ENCODE measurements at places on chromosomes 2 and 18.

DNA sequence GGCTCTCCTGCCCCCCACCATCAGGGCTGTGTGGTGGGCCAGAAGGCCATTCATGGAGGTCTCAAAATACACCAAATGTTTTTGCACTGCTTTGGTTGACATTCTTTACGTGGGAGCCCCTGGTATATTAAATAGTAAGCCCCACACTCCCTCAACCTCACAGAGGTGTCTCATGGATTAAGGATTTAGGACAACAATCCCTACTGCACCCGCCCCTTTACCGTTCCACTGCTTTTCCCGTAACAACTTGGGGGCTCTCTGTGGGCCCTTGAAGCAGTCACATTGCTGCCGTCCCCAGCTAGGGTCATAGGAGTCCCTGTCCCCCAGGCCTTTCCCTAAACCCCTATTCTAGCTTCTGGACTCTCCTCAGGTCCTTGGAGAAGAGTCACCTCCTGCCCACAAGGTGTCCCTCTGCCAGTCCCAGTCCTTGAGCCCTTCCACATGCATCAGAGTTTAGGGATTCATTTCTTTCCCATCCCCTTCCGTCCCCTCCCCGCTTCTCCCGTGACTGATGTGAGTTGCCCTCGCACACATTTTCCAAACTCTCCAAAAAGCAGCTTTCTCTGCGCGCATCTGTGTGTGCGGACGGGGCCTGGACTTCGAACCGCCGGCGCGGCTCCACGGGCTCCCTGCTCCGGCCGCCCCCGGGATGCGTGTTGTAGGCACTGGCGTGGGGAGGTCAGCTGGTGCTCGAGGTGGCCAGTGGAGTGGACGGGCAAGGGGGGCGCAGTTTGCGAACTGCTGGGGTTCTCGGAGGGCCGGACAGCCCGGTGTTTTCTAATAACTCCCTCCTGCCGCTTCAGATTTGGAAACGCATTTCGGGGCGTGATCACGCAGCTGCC lies 84.8 kb downstream of the LYPD1 start:
- DNase-seq, result no peak

- DNase-seq, result no peak
Measured at GRCh38 chr2:218009765-218010139, 7.0 kb upstream of the TNS1 start.

- peak; percentile 28 for DNase-seq
Measured at GRCh38 chr2:168119515-168120141, 127.8 kb downstream of the STK39 start.

GRCh38 chr2:113209011-113209645 lies 35.4 kb downstream of the PSD4 start:
- DNase-seq, result no peak

- peak; percentile 63 for DNase-seq
Measured at GRCh38 chr2:119702918-119703401, 24.0 kb downstream of the TMEM177 start.

DNA sequence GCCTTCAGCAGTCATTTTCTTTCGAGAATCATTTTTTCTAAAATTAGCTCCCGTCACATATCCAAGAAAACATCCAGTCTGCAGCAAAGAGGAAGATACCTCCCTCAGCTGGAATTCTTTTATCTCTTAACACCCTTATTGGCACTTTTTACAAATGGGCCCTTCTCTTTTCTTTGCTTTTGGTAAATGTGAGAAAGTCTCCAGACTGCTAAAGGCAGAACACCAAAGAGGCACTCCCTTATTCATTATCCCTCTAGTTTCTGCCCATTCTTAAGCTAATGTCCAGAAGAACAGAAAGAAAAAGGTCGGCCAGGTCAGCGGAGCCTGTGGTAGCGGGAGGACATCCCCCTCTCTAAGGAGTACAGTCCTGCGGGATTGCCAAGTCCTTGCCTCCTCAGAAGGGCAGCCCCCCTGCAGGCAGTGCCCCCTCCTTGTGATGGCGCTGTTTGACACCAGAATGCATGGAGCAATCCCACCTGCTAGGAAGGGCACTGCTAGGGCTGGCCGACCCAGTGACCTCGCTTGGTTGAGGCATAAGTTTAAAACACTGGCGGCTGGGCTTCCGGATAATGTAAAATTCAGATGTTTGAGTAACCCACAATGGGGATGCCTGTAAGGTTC lies 34.0 kb downstream of the ST6GAL2 start:
- no peak for DNase-seq

DNA sequence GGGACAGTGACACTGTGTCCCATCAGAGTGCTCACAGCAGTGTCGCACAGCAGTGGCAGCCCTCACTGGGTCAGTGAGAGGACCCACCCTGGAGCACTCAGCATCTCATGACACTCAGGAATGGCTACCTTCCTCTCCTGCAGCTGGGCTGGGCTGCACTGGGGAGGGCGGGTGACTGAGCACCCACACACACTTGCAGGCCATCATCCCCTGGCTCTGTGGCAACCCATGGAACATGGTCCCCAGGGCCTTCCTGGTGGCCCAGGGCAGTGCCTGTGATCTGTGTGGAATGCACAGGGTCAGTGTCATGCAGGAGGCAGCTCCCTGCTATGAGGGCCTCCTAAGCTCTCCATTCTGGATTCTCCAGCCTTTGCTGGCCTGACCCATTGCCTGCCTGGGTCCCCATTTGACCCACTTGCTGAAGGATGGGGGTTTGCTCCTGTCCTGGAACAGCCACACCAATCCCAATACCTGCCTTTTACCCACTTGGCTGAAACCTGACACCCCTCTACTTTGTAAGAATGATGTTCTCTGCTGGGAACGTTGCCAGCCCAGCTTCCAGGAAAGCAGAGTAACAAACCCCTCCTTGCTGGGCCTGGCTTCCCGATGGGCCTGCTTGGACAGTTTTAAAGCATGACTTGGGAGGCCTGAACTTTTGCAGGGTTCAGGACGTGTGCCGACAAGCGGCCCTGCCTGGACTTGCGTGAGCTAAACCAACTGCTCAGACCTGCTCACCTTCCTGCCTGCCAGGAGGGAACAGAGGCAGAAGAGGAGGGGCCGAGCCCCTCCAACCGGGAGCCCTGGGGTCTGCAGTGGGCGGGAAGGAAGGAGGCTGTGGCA lies 13.7 kb downstream of the HS6ST1 start:
- no peak for DNase-seq

DNA sequence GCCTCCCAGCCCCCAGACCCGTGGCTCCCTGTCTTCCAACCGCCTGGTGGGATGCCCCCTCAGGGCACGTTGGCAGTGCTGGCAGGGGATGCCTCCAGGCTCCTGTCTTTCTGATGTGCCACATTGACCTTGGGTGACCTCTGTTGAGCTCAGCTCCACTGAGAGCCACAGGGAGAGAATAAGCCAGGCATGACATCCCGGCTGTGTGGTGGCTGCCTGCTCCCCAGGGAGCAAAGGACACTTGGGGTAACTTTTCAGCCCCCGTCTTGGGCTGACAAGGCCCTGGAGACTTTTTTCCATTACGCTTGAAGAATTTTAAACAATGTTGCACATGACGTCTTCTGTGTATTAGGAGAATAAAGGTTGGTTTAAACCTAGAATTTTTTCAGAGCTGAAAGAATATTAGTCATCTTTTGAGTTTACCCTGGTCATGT lies 246.0 kb downstream of the TSN start:
- no peak for DNase-seq

DNA sequence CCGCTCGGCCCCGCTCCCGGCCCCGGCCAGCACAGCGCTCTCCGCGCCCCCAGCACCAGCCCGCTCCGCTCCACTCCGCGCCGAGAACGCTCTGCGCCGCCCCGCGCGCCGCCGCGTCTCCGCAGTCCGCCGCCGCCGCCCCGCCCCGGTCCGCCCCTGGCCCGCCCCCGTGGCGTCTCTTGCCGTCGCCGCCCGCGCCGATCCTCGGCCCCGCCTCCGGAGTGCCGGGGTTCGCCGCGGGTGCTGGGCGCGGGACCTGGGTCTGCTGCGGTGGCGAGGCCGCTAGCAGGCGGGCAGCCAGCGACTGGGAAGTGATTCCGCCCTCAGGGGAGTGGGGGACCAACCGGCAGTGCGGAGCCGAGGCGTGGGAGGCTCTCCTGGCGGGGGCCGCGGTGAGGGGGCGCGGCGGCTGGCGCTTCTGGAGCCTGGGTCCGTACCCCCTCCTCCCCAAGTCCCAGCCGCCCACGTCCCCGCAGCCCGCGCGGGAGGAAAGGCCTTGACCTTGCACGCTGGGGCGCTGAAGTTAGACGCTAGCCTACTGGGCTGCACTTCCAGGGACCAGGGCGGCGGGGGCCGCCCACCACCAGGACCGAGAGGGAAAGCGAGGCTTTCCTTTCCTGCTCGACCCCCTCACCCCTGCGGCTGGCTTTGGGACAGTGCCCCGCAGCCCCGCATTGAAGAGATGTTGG lies at the start of gene HS6ST1:
HS6ST1 (minus strand) TSS at position 93 of the 689 bp plus-strand sequence. CDS start 305 bp downstream, outside the sequence.
- DNase-seq, result peak; percentile 80

DNA sequence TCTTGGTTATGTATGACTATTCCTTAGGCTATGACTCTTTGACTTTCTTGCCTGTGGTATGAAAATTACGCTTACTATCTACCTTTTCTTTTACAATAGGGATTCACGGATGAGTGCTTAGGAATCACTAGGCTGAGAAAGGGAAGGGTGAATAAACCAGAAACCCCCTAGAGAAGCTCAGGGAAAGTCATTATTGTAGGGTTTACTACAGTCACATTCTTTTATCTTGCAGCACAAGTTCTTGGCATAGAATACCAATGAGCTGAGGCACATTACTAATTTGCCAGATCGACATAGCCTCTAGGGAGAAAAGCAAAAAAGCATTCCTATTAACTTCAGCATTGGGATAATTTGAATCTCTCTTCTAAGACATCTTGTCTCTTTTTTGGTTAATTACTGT lies 103.3 kb downstream of the ST6GAL2 start:
- DNase-seq, result no peak

DNA sequence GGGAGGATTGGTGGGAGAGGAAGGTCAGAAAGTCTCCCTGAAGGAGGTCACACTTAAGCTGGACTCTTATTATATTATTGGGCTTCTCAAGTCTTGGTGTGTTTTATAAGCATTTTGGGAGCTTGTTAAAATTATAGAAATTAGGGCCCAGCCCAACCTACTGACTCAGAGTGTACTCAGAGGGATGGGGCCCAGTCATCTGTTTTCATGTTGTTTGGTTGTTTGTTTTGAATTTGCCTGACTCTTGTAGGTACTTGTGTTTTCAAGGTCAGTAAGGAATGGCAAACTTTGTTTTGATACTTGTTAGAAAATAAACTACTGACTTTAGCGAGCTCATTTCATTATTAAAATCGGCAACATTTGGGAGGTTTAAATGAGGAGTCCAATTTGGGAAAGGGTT lies 152.0 kb downstream of the INSIG2 start:
- DNase-seq, result no peak

DNA sequence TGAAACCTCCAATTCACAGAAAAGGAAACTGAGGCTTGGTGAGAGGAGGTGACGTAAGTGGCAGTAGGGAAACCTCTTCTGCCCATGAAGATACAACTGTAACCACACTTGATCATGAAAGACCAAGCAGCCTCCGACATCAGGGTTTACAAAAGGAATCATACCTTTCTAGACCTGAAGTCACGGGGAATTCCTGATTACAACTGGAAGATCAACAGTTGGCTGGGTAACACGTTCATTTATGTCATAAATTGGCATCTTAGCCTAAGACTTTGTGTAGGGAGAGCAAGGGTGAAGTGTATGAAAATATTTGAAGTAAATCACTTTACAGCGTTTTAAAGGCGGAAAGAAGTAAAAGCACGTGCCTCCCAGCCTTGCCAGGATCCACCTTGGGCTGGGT lies 922 bp downstream of the HS1BP3 start:
- DNase-seq, result no peak
